ENCODE measurements at places on chromosomes 3 and 15.

- no peaks in the 10 kb centered on the region for H3K4me1 ChIP-seq
- no peak overlapping the region for H3K27ac ChIP-seq
- H3K36me3 ChIP-seq, result no peaks in the 10 kb centered on the region
- DNase-seq, result no peak
Observed at GRCh38 chr3:194756791-194757325, 71.2 kb downstream of the FAM43A start.

- no peak overlapping the region for H3K4me3 ChIP-seq
- no peaks in the 10 kb centered on the region for H3K27me3 ChIP-seq
- no peaks in the 10 kb centered on the region for H3K36me3 ChIP-seq
- H3K27ac ChIP-seq, result no peak overlapping the region
- no peak for DNase-seq
Observed at GRCh38 chr15:60682615-60683014, 203.7 kb upstream of the ICE2 start.

DNA sequence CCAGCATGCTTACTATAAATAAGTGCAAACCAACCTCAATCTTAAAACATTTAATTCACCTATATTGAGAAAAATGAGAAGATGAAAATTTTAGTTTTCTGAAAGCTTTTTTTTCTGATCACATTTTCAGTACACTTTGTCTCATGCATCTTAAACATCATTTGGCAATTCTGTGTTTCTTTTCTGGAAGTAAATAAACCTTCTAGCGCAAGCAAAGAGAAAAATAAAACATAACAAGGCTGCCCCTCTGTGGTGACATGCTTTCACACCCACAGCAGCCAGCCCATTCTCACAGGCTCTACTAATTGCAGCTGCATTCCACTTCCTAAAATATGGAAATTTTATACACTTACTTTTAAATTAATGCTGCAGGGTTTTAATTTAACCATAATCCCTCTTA lies 90.1 kb downstream of the NEK10 start:
- H3K27me3 ChIP-seq, result no peaks in the 10 kb centered on the region
- H3K4me1 ChIP-seq, result no peaks in the 10 kb centered on the region
- no peaks in the 10 kb centered on the region for H3K36me3 ChIP-seq
- no peak overlapping the region for H3K4me3 ChIP-seq
- no peak overlapping the region for H3K27ac ChIP-seq

DNA sequence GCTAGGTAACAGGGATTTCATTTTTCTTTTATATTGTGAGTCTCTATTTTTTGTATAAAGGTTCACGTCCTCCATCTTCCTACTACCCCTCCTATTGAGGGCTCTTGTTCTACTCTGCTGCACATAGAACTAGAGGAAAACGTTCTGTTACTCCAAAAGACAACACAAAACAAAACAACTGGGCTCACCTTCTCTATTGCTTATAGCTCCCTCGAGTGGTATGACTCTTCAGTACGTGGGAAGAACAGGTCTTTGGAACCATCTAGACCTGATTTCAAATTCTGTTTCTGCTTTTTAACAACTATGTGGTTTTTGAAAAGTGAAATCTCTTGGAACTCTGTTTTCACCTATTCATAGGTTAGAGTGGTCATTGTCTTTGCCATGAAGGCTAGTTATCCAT lies 515.3 kb downstream of the SOX2 start:
- H3K4me1 ChIP-seq, result no peaks in the 10 kb centered on the region
- no peaks in the 10 kb centered on the region for H3K36me3 ChIP-seq
- H3K4me3 ChIP-seq, result no peak overlapping the region
- no peak for DNase-seq
- H3K27ac ChIP-seq, result no peak overlapping the region
- H3K27me3 ChIP-seq, result no peaks in the 10 kb centered on the region

DNA sequence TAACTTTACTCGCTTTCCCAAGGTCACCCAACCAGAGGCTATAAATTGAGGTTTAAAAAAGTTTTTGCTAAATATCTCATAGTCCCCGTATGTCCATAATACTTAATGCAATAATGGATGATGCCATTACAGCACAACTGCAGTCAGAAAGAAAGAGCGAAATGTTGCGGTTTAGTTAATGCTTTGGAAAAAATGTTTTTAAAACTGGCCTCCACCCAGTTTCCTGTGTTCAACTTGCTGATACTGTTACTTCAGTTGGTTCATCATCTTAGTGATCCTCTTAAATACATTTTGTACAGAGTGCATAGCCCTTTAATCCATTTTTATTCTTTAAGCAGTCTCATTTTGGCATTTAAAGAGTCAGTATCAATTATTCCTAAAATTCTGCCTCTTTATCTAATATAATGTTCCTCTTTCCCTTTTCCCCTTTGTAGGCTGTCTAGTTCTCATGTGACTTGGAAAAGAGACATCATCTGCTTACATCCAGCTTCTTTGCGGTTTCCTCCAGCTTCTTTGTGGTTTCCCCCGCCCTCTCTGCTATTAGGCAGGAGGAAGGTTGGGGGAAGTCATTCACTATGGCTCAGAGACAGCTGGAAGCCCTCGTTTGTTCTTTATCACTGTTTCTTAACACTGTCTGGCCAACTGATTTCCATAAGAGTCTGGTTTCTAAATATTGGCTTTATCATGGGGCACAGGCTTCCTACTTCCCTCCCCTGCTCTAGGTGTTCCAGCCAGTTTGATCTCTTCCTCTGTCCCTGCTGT lies 154.3 kb downstream of the GOLIM4 start:
- DNase-seq, result no peak
- H3K27ac ChIP-seq, result no peak overlapping the region
- H3K36me3 ChIP-seq, result no peaks in the 10 kb centered on the region

Measured in natural killer cell (primary cell).